CD4-positive, alpha-beta T cell (primary cell): ENCODE measurements at places on chromosomes 2 and 18.

DNA sequence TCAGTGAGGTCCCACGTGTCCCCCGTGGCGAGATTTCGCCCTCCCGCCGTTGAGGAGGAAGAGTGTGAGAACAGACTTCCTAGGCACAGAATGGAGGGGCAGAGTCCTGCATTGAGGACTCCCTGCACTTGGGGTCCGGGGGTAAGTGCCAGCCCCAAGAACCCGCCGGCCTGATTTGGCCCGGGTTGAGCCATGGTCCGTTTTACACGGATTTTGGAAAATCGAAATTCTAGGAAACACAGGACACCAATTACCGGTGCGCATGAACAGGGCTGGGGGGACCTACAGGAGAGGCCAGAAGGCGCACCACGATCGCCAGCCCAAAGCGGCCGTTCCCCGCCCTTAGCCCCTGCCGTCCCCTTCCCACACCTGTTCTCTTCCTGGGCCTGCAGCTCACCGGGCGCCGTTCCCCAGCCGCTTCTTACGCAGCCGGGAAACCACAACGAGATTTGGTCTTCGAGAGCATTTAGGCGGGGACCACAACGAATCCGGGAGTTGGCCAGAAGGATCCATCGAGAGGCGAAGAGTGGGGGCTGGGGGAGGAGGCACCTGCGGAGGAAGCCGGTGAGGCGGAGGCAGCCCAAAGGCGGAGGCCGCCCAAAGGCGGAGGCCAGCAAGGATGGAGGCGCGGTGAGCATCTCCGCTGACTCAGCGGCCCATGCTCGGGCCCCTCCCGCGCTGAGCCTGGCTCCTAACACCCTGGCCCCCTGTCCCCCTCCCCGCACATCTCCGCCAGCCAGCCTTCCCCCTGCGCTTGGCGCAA, 464 bp upstream of the TLX2 start:
- no peak for DNase-seq

DNA sequence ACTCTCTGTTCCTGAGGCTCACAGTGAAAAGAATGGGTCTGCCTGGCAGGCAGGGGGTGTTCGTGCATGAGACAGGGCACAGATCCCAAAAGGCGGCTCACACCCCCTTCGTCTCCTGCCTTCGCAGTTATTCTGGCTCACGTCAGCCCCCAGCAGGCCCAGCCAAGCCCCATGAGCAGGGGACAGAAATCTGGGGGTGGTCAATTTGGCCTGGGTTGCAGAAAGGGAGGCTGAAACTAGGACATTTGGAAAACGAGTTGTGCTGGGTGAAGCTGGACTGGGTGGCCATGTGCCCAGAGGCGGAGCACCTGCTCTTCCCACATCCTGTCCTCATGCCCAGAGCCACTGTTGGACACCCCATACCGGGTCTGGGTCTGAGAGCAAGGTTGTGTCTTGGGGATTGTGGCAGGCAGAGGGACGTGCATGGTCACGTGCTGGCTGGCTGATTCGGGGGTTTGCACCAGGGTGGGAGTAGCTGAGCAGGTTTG, 99.0 kb upstream of the MCFD2 start:
- no peak for DNase-seq

DNA sequence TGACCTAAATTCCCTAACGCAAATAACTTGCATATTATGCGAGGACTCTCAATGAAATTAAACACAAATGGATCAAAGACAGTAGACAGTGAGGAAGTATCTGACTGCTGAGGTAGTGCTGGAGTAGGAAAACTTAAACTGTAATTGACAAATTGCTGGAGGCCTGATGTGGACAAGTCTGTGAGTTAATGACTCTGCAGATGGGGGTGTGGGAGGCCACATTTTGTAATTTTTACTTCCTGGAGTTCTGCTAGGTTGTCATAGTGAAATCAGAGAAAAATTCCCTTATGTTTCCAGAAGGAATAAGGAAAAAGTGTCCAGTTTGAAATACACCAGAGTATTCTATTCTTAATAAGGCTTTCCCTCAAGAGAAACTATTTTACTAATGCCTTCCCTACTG, 333.0 kb upstream of the CNTNAP5 start:
- no peak for DNase-seq

- no peak for DNase-seq
These were observed 97.0 kb downstream of the TFCP2L1 start for GRCh38 chr2:121187982-121188411.

GRCh38 chr2:98894331-98895000, 41.6 kb downstream of the CRACDL start:
- DNase-seq = no peak

DNA sequence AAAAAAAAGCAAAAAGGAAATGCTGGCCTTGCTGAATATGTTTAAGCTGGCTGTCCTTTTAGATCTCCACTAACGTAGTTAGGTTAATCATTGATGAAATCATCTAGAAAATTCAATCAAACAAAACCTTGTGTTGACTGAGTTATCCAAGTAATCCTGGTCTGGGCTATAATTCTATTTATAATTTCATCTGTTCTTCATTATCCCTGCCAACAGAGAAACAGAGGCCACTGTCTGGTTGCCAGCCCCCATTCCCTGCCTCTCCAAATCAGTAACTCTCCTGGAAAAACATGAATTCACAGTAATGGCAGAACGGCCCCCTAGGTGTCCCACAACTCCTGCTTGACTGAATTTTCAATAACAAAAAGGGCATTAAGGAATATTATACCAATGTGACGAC, 24.6 kb downstream of the DOCK10 start:
- DNase-seq = no peak

- DNase-seq = no peak
These were observed 44.0 kb downstream of the ITGB6 start for GRCh38 chr2:160156100-160156499.

DNA sequence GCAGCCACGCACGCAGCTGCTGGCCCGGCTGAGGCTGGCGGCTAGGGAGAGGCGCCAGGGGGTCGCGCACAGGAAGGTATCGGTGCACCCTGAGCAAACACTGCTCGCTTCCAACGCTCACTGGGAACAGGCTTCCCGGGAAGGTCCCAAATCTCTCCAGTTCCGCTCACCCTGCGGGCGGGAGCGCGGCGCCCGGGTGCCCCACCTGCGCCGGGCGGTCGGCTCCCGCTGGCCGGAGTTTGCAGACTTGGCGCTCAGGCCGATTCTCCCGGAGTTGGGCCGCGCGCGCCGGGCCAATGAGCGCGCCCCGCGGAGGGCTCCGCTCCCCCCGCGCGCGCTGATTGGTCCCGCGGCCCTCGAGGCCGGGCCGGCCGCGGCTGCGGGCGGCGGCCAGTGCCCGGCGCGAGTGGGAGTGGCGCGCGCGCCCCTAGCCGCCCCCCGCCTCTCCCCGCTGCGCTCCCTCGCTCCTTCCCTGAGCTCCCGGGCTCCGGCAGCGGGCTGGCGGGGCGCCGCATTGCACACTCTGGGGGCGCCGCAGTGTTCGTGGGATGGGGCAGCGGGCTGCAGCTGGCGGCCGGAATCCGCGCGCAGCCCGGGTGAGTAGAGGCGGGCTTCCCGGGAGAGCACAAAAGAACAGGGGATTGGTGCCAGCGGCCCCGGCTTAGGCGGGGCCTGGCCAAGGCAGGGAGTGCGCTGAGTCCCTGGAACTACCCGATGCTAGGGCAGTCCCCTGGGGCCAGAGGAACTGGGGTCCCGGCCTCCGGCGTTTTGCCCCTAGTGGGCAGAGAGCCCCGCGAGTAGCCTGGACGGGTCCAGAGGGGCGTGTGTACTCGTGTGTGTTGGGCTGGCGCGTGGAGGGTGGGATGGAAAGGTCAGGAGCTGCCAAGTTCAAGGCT, at the start of gene LYPD6:
LYPD6 (plus strand) TSS at position 461 of the 896 bp plus-strand sequence. CDS start 107,122 bp downstream, outside the sequence.
- no peak for DNase-seq

DNA sequence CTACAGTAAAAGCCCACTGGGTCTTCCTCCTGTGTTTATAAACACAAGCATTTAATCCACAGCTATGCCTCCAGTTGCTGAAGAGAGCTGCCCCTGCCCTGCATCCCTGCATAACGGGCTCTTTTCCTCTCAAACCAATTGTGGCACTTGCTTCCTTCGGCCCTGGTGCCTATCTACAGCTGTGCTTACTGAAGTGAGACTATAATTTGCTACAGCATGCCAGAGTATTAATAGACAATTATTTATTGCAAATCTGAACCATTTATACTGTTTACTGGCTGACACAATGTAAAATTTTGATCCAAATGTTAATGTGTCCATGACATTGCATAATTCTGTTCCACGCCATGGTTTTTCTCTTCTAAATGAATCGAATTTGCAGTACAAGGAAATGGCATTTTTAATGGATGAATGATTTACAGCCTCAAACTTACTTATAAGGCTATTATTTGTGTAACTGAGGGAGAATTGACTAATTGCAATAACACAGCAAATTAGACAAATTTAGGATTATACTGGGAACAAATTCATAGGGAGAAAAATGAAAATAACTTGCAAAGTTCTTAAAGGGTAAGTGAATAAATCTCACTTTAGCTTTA, 457.0 kb upstream of the HNRNPA3 start:
- DNase-seq = no peak

DNA sequence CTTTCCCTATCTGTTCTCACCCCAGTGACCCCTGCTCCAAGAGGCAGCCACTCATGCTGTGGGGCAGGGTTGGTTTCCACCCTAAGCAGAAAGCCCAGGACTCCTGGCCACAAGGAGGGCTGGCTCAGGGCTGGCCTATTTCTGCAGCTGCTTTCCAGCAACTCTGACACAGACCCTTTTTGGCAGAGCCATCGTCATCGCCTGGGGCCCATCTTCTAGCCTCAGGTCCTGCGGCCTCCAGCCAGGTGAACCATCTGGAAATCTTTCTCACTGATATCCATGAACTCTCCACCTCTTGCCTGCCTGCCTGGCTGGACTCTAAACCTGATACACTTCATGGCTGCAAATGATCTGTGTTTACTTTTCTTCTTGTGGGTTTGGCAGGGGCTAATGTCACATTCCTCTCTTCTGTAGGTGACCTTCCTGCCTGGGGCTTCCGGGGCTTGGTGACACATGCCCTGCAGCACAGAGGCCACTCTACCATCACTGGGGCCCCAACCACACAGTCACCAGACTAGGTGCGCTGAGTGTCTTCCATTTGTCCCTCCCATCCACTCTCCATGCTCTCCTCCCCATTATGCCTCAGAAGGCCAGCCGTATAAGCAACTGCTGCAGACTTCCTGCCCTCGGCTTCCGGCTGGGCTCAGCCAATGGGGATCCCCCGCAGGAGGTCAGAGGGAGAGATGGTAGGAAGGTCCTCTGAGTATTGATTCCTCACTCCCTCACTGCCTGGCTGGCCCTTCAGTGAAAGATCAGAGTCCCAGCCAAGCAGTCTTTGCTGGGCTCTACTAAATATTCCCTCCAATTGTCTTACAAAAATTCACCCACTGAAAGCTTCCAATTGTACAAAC, 9.7 kb upstream of the COPS8 start:
- DNase-seq = no peak

- DNase-seq = no peak
These were observed 3.8 kb upstream of the WDR35 start for GRCh38 chr2:19993731-19994130.

DNA sequence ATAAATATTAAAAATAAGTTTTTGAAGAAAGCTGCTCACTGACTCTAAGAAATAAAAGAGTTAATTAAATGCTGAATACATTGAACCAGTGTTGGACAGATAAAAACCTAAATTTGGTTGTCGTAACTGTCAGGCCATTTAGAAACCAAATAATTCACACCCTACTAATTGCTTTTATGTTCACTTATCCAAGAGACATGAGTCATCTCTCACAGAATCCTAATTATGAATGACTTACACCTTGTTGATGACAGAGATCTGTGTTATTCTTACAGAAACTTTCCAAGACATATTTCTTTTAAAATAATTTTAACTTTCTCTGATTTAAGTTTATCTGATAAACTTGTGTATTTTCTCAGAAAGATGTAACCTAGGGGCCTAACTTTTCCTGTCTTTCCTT, 250.7 kb downstream of the IKZF2 start:
- DNase-seq = no peak

- DNase-seq = no peak
These were observed 13.1 kb downstream of the METAP1D start for GRCh38 chr2:172012677-172013391.

DNA sequence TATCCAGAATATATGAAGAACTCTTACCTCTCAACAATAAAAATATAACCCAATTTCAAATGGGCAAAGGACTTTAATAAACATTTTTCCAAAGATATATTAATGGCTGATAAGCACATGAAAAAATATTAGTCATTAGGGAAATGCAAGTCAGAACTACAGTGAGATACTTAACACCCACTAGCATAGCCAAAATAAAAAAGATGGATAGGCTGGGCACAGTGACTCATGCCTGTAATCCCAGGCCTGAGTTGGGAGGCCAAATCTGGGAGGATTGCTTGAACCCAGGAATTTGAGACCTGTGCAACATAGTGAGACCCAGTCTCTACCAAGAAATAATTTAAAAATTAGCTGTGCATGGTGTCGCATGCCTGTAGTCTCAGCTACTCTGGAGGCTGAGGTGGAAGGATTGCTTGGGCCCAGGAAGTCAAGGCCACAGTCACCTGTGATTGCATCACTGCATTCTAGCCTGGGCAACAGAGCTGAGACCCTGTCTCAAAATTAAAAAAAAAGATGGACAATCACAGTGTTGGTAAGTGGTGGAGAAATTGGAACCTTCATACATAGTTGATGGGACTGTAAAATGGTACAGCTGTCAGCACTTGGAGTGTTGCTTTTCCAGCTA, 25.1 kb downstream of the MARCHF7 start:
- no peak for DNase-seq

- DNase-seq = peak; percentile 29
These were observed 8.3 kb upstream of the RHOB start for GRCh38 chr2:20438334-20439192.

GRCh38 chr2:60530660-60531281, 22.7 kb downstream of the BCL11A start:
- no peak for DNase-seq

DNA sequence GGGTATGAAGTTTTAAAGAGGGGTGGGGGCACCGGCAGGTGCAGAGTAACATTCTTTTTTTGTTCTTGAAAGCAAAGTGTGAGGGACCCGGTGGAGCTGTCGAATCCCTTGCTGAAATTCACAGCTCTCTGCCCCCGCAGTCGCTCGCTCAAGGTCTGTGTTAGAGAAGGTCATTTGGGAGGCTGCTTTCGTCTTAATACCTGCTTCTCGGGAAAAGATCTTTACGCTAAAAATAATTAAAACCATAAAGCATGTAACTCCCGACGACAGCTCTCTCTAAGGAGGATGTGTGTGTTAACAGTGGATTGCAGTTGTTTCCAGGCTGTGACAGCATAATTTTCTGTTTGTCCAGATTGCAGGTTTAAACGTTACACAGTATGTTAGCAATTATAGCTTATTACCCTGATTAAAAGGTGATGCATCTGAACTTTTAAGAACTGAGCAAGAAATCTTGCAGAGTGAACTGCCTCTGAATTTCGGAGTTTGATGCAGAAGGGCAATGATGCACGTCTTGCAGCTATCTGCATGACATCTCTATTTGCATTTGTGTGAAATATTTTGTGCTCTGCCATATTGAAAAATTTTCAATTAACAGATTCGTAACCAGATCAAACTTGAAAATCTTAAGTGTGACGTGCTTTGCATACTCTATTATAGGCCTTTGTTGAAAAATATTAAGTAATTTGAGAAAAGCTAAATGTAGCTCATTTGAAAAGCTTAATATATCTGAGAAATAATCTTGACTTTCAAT, 954 bp downstream of the RAPGEF4 start:
- no peak for DNase-seq

GRCh38 chr2:9847140-9847539, 3.9 kb downstream of the TAF1B start:
- DNase-seq = no peak

- no peak for DNase-seq
These were observed 332.4 kb upstream of the KYNU start for GRCh38 chr2:142545036-142545435.
